ENCODE measurements at places on chromosomes 5 and 9.

DNA sequence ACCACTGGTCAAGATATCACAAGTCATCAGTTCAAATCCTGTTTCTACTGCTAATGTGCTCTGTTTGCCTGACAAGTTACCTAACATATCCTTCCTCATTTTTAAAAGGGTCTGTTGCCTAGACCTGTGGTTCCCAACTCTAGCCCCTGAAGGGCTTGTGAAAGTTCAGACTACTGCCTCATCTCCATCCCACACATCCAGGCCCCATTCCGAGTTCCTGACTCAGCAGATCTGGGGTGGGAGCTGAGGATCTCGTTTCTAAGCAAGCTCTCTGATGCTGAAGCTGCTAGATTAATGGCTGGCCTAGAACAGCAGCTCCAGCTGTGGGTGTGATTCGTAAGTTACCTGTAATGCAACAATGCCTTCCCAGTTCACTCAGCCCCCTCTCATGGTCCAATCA lies 32.5 kb downstream of the S1PR3 start:
- DNase-seq = no peak

- DNase-seq = no peak
Observed at GRCh38 chr9:19999491-20000057, 210.7 kb upstream of the SLC24A2 start.

DNA sequence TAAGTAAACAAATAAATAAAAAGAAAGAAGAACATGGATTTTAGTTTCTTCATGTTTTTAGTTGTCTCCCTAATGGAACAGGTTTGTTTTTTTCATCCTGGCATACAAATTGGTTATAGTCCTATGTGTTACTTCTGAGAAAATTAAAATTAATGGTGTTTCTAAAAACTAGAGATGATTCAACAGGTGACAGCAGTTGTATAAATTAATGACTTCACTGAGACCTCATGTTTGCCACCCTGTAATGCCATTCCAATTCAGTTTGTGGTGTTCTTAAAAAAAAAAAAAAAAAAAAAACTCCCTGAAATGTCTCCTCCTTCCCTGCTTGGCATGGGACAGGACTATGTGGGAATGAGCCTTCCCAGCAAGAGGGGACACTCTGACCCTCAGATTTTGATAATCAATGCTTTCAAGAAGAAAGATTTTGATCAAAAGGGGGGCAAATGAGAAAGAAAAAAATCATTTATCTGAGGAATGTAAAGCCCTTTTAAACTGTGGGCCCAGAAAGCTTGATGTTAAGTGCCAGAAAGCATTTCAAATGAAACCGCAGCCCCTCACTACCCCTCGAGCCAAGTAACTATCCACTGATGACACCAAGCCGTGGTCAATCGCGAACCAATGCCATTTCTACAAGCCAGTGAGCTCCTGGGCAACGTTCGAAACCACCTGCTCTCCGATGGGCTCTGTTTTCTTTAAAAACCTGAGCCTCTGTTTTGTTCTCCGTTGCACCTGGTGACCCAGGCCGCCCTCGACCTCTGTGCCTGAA lies 941 bp downstream of the EXD3 start:
- DNase-seq = no peak

- DNase-seq = no peak
Observed at GRCh38 chr5:105639511-105639910, 2031.2 kb downstream of the EFNA5 start.

GRCh38 chr9:94870793-94871558 lies 144.5 kb downstream of the AOPEP start:
- DNase-seq = peak; percentile 84

- DNase-seq = no peak
Observed at GRCh38 chr5:80387063-80387768, 20.6 kb upstream of the ZFYVE16 start.

DNA sequence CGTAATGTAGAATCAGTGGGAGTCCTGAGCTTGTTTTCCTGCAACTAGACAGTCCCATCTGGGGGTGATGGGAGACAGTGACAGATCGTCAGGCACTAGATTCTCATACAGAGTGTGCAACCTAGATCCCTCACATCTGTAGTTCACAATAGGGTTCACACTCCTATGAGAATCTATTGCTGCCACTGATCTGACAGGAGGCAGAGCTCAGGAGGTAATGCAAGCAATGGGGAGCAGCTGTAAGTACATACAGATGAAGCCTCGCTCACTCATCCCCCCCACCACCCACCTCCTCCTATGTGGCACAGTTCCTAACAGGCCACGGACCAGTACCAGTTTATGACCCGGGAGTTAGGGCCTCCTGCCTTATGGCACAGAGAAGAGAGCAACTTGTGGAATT lies 116.2 kb upstream of the PIK3R1 start:
- no peak for DNase-seq

GRCh38 chr5:11064763-11065450 lies 303.9 kb upstream of the DAP start:
- DNase-seq = no peak

DNA sequence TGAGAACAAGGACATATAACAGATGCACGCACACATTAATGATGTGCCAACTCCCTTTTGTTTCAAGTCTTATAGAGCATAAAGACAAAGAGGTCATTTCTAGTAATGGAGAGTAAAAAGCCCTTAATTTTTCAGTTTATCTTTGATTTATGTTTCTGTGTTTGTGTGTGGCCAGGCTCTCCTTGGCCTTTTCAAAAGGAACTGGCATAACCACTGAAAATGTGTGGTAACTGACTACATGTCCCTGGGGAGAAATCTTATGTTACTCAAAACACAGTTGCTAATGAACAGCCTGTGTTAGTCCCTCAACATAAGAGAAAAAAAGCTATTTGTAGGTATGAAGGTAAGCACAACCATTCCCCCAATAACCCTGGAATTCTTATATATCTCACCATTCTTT lies 47.6 kb upstream of the SHOC1 start:
- DNase-seq = no peak

DNA sequence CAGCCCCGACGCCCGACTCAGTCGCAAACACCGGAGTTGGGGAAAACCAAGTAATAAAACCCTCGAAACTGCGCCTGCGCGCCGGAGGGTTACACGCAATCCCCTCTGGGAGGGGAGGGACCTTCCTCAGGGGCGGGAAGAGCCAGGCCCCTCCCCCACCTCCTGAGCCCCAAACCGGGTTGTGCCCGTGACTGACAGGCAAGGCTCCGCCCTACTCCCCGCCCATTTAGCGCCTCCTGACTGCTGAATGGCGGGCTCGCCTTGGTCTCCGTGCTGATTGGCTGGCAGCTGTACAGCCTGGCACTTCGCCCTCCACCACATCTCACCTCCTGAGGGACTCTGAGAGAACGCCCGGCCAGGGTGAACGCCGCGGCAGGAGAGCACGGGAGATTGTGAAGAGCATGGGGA lies at the start of gene PRDM9:
Gene PRDM9 (plus strand): TSS at position 332 of the 408 bp plus-strand sequence. CDS start 1,425 bp downstream, outside the sequence.
- DNase-seq = no peak

- DNase-seq = peak; percentile 47
Observed at GRCh38 chr5:72842816-72843215, 26.4 kb downstream of the TNPO1 start.

GRCh38 chr5:56211298-56211865 lies 21.7 kb downstream of the ANKRD55 start:
- DNase-seq = peak; percentile 44

- DNase-seq = no peak
Observed at GRCh38 chr5:99179206-99179605, 250.4 kb upstream of the CHD1 start.

DNA sequence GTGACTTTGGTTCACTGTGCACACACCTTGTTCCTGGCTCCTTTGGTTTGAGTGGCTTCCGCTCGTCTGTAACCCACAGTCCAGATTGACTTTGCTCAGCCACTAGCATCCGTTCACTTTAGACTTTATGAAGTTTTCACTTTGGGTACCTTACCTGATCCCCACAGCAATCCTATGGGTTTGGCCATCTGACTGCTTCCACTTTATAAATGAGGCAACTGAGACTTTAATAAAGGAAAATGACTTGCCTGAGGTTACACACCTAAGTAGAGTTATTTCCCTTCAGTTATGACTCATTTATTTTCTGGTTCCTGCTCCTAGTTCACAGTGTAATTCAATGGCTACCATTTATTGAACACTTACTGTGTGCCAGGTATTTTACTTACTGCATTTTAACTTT lies 94.2 kb upstream of the SAP30L start:
- no peak for DNase-seq

GRCh38 chr5:3600106-3601060 lies 4.8 kb downstream of the IRX1 start:
- no peak for DNase-seq

GRCh38 chr9:99511723-99512122 lies 289.6 kb downstream of the SEC61B start:
- DNase-seq = no peak

- DNase-seq = no peak
Observed at GRCh38 chr9:4024281-4024777, 275.5 kb downstream of the GLIS3 start.

- no peak for DNase-seq
Observed at GRCh38 chr5:122501089-122501435, 189.0 kb downstream of the SNCAIP start.

DNA sequence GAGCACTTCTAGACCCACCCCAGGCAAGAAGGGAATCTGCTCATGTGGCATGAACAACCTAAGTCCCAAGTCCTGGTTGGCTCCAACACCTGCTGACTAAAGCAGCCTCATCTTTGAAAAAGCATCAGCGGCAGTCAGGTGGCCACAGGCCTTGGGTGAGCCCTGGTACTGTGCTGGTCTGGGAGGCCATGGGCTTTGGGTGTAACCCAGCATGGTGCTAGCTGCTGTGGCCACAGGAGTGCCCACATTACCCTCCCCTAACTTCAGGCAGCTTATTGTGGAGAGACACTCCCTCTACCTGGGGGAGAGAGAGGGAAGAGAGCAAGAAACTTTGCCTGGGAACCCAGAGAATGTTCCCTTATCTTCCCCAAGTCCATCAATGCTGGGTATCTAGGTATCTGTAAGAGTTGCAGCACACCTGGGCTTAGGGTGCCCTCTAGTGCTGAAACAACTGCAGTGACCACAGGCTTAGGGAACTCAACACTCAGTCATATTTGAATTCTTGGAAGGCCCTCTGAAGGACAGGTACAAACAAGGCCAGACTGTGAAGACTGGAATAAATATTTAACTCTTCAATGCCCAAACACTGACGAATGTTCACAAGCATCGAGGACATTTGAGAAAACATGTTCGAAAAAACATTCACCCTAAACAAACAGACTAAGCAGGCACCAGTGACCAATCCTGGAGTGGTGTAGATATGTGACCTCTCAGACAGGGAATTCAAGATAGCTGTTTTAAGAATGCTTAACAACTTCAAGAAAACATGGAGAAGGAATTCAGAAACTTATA lies 69.9 kb upstream of the OR2K2 start:
- peak; percentile 32 for DNase-seq

- DNase-seq = no peak
Observed at GRCh38 chr9:77991191-77991590, 40.4 kb downstream of the GNAQ start.

GRCh38 chr9:16833296-16833835 lies 37.1 kb downstream of the BNC2 start:
- no peak for DNase-seq

DNA sequence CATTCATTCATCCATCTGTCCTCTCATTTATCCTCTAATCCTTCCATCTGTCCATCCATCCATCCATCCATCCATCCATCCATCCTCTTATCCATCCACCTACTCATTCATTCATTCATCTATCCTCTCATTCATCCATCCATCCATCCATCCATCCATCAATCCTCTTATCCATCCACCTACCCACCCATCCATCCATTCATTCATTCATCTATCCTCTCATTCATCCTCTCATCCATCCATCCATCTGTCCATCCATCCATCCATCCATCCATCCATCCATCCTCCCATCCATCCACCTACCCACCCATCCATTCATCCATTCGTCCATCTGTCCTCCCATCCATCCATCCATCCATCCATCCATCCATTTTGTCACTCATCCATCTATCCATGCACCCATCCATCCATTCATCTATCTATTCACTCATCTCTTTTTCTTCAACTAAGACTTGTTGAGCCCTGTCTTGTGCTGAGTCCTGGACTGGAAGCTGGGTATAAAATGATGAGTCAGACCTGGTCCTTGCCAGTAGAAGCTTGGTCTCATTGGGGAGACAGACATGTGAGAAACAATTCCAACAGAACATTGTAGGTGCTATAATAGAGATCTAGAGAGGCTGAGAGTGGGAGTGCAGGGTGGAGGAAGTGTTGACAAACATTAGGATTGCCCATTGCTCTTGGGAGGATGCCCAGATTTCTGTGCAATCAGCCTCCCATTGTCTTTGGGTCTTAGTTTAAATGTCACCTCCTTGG lies 55.0 kb upstream of the IER5L start:
- DNase-seq = no peak

DNA sequence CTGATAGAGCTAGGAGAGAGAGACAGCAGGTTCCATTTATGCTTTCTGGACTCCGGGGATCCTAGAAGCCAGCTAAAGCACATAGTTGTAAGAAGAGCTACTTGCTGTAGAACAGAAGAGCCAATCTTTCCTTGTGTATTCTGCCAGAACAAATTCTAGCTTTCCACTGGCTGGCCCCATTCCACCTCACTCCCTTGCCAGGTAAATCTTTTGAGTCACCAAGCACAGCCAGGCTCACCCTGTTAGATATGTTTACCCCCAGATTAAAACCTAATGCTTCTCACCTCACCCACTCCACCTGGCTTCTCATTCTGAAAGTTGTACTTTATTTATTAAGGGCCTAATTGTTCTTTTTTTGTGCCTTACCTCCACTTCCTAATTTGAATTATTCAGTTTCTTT lies 48.9 kb upstream of the CHD1 start:
- no peak for DNase-seq

- DNase-seq = no peak
Observed at GRCh38 chr9:85737671-85738070, 4.1 kb downstream of the AGTPBP1 start.

DNA sequence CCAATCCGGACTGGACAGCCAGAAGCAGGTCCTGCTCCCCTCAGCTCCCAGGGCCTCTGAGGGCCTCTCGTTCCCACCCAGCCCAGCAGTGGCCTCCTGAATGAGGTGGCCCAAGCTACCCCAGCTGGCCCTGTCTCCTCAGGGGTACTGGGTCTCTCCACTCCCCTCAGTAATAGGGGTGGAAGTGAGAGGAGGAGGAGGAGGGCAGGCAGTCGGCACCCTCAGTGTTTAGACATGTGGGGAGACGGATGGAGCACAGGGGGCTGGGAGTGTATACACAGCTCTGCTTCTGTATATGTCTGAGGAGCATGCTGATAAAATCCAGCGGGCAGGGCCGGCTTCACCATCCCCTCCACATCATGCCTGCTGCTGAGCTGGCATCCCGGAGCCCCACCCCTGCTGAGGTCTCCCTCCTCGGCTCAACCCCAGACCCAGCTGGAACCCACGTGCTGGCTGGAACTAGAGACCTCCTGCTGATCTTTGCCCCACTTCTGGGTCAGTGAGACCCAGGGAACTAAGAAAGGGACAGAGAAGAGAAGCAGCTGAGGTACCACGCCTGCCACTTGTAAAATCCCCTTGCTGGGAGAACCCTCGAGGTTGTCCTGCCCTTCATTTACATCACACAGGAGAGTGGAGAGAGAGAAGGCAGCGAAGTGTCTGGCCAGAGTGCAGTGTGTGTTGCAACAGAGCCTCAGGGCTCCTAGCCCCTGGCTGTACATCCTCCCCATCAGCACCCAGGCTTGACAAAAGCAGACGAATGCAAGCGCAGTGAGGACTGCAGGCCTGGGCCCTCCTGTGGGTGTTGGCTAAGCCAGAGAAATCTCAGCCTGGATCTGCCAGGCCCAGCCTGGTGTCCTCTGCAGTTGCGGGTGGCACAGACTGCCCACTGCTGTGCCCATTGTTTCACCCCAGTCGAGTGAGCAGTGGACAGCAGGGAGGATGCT lies 77.5 kb downstream of the PSD2 start:
- no peak for DNase-seq

GRCh38 chr5:165885623-165886350 lies 2380.4 kb downstream of the MAT2B start:
- DNase-seq = no peak

- DNase-seq = no peak
Observed at GRCh38 chr9:38020151-38021076, 48.6 kb downstream of the SHB start.
